ENCODE measurements at places on chromosomes 11 and 22. TPM values are rescaled to one million over a fixed set of nuclear protein-coding genes. Genes with fewer than 3 reads are reported as not detected.

Gene MGAT3
- total RNA-seq: 0.57 TPM

Gene OR5D18
- not detected for total RNA-seq

- DNase-seq: no peak
These were observed 176.2 kb upstream of the FAT3 start for GRCh38 chr11:92048415-92048814.

DNA sequence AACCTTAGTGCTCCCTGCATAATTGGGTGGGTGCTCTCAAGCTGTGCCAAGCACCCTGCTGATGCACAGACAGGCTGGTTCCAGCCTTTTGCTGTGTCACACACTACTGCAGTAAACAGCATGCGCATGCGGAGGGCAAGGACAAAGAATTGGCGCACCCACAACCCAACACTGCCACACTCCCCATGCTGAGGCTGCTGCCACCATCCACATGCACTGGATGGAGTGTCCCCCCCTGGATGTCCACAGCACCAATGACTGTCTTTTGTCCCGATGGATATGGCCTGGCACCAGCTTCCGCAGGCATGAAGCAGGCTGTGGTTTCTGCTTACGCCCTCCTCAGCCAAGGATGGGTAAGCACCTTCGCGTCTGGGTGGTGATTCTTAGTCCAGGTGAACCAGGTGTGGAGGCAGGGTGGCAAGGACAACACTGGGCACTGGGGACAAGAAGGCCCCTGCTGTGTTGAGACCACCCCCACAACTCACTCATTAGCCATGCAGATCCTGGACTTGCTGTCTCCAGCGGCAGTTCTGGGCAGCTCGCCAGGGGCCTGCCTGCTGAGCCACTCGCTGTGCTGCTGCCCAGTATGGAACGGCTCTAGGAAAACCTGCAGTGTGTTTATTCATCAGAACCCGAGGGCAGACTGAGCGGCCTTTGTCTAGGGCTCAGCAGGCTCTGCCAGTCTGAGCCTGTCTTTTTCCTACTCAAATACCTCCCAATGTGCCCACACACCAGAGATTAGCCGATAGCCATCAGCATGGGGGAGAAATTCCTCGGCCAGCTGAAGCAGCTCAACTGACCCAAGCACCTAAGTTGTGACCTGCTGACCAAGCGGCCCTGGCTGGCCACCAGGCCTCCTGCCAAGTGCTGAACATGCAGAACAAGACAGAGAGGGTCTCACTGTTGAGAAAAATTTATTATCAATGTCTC, 8.2 kb upstream of the NAP1L4 start:
- no peak for DNase-seq

DNA sequence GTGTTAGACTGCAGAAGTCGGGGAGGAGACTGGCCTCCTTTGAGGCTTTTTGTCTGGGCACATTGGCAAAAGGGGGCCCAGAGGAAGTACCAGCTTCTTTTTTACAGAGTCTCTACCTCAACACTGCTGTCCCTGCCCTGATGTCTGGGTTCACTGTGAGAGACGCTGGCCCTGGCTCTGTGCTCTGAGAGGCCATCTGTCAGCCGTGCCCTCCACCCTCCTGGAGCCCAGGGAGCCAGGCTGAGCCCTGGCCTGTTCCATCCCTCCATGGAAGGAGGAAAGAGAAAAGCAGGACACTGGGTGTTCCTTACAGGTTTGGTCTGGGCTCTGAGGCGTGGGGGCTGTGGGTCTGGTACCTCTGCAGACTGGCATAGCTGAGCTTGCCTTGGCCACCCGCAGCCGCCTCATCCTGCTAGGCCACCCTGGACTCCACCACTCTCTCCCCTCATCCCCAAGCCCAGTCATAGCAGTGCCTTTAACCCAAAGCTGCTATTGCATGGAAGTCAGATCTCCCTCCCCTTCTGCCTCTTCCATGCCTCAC, 105.5 kb upstream of the PARVA start:
- no peak for DNase-seq

DNA sequence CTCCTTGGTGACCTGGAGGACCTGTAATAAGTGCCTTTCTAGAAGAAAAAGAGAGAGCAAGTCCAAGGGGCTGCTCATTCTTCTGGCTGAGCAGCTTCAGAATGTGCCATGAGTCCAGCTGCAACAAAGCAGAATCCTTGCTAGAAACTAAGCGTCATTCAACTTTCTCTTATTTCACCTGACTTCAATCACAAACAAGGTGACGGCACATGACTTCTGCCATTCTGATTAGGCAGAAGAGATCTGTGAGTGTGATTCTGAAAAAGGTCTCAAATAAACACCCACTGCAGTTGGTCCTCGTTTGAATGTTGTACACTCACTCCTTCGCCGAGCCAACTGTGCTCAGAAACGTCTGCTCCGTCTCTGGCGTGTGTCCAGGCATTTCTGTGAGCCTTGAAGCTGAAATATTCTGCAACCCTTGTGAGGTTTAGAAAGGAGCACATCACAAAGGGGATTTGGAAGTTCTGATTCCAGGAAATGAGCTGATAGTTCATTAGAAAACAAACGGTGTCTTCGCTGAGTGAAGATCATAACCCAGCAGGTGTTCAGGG, 623.8 kb upstream of the KIRREL3 start:
- DNase-seq: no peak

- DNase-seq: no peak
These were observed 7.2 kb downstream of the SNAP29 start for GRCh38 chr22:20865875-20866445.

Measured in naive thymus-derived CD4-positive, alpha-beta T cell (primary cell).